ENCODE measurements at places on chromosomes 1 and 21.

GRCh38 chr1:165119086-165119485 lies 237.4 kb downstream of the LMX1A start:
- no peak for DNase-seq

GRCh38 chr1:239306426-239306825 lies 79.9 kb upstream of the CHRM3 start:
- DNase-seq: no peak

- no peak for DNase-seq
These were observed 119.9 kb downstream of the MAST2 start for GRCh38 chr1:45923343-45923742.

DNA sequence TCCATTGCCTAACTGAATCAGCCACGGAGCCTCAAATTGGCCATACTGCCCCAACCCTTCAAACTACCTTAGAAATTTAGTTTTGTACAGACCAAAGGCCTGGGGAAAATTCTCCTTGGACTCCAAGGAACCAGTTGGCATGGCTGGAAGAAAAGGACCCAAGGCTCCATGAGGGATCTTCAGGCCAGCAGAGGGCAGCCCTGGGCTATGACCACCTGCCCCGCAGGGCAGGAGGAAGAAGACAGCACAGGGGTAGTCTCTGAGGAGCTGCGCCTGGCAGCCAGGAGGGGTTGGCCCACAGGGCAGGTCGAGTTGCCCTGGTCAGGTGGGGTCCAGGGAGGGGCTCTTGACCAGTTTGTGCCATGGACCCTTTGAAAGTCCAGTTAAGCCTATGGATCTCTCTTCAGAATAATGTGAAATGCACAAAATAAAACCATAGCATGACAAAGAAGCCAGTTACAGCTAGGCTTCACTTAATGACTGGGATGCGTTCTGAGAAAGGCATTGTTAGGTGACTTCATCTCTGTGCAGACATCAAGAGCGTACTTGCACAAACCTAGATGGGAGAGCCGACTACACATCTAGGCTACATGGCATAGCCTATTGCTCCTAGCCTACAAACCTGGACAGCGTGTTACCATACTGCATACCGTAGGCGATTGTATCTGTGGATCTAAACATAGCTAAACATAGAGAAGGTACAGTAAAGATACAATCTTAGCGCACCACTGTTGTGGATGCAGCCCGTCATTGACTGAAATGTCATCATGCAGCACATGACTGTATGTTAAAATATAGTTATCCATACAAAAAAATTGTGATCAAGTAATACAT lies 26.1 kb downstream of the CACNA1S start:
- no peak for DNase-seq

DNA sequence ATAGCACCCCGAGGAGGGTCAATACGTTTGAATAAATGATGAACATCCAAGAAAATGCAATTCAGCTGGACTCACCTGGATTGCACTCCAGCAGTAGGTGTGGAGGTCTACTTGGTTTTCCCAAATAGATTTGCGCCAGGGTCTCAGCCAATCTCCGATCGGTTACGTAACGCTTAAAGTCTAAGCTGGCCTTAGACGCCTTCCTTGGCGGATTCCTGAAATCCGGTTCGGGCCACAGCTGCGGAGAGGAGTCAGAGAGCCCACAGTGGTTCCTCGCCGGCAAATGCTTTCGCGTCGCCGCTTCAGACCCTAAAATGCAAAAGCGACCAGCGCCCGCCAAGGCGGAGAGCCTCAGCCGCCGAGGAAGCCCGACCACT lies 322 bp downstream of the TFB2M start:
- DNase-seq: no peak

DNA sequence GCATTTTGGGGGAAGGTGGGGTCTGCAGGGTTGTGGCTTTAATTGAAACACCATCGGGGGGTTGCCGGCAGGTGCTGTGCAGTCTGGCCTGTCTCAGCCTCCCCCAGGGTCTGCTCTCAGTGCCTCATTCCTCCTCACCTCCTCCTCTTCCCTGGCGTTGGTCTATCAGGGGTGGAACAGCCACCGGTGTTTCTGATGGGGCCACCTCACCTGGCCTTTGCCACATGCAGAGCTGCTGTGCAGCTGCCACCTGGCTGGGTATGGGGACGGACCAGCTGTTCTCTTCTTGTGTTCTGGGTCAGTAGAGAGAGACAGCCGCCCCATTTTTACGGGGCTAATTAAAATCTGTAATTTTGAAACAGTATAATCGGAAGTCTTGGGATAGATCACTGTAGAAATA lies 53.9 kb downstream of the SPSB1 start:
- no peak for DNase-seq

DNA sequence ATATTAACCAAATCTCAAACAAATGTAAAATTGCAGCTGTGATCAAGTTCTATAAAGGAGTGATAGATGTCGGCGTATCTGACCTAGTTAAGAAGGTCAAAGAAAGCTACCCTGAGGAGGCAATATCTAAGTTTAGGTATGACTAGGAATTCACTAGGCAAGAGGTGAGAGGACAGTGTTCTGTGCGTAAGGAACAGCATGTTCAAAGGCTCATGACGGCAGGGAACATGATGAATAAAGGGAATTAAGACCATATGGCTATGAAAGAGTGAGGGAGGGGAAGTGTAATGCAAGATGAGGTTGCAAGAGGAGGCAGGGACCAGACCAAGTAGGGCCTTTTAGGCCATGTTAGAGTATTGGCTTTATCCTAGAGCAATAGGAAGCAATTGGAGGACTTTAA lies 8.6 kb downstream of the LIX1L start:
- no peak for DNase-seq
